RWPE1 (cell line): ENCODE measurements at places on chromosomes 1 and 21.

DNA sequence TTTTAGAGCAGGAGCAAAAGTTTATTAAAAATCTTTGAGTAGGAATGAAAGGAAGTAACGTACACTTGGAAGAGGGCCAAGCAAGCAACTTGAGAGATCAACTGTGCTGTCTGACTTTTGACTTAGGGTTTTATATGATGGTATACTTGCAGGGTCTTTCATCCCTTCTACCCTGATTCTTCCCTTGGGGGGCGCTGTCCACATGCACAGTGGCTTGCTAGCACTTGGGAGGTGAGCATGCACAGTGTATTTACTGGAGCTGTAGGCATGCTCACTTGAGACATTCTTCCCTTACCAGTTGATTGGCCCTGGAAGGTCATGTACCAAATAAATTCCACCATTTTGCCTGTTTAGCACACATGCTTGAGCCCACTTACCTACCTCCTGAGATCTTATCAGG, 1001.3 kb upstream of the ADGRL2 start:
- DNase-seq = no peak

DNA sequence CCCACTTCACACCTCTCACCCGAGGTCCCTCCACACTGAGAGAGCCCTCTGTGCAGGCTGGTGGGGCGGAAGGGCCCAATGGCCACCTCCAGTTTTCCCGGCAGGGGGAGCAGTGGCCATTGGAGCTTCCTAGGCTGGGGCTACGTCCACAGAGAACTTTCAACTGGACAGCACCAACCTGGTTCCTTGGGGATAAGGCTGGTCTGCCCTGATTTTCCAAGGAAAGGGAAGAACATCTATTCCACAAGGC, 20.3 kb upstream of the LAPTM5 start:
- no peak for DNase-seq

DNA sequence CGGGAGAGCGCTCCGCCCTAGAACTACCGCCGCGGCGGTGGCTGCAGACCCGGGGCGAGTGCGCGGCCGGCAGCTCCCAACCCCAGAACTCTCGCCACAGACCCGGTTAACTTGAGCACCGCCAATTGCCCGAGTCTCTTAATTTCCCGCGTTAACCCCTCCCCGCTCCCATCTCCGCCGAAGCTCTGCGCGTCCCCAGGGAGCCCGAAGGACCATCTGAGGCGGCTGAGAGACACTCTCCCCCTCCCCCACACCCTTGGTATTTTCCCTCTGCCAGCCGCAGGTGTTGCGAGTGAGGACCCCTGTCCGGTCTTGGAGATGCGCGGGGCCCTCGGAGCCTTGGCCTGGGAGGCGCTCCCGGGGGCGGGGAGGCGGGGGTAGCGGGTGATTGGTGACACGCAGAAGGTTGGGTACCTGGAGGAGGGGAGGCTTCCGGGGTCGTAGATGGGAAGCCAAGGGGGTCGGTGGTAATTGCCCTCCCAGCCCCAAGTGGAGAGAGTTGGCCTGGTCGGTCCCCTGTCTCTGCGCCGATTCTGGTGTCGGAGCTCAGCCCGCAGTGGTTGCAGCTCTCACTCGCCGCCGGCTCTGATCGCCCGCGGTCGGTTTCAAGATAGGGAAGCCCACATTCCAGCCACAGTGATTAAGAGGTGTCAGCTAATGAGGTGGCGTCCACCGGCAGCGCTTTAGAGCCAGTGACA, 858 bp upstream of the SUSD4 start:
- DNase-seq = no peak

DNA sequence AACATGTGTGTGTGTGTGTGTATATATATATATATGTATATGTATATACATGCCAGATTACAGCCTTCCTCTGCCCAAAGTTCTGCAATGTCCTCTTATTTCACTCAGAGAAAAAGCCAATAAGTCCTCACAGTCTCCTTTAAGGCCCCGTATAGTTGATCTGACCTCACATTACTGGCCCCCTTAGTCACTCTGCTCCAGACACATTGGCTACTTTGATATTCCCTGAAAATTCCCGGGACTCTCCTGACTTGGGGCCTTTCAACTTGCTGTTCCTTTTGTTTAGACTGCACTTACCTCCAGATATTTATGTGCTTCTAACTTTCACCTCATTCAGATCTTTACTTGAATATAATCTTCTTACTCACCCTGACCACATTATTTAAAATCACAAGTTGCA, 4.2 kb upstream of the BSDC1 start:
- DNase-seq = no peak

- DNase-seq = no peak
Measured at GRCh38 chr1:36919491-36920145, 114.7 kb downstream of the GRIK3 start.

DNA sequence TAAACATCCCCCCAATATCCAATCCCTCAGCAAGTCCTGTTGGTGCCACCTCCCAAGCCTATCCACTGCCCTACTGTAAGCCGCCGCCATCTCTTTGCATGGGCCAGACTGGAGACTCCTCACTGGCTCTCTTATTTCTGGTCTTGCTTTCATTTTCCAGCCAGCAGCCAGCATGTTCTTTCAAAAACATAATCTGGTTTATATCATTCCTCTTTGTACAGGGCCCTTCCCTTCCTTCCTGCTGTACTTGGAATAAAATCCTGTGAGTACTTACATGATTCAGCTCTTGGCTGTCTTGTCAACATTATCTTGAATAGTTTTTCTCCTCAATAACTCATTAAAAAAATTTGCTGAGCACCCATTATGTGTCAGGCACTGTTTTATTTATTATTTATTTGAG, 28.2 kb downstream of the TLR5 start:
- DNase-seq = no peak

- no peak for DNase-seq
Measured at GRCh38 chr1:243672539-243673074, 177.4 kb downstream of the AKT3 start.

- DNase-seq = no peak
Measured at GRCh38 chr1:27885114-27885528, 12.8 kb downstream of the THEMIS2 start.

DNA sequence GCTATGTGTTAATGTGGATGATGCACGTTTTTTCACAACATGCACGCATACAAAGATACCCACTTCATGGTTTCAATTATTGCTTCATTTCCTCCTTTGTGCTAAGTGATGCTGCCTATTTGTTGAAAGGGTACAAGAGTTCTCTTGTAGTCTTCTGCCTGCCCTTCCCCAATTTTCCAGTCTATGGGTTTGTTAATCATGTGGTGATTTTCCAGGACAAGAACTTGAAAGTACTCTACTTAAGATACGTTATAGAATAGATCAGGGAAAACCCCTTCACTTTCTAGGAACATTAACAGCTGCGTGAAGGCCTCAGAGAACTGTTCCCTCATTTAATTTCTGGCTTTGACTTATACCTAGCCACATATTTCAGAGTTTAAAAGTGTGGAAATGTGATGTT, 52.1 kb upstream of the SLC44A3 start:
- no peak for DNase-seq

DNA sequence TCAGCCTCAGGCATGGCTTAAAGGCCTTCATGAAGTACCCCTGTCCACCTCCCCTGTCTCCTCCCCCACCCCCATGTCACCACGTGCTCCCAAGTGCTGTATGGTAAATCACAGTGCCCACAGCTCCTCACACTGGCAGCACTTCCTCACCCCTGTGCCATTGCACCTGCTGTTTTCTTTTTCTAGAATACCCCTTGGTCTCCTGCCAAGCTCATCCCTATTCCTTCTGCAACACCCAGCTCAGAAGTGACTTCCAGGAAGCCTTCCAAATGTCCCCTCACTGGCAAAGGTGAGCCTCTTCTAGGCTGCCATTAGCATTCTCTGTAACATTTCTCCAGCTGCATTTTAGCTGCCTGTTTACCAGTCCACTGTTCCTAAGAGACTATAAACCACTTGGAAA, 9.4 kb downstream of the AKNAD1 start:
- DNase-seq = no peak
